ENCODE measurements at places on chromosomes 1 and 21.
A peak's percentile ranks its signal among the peaks of the same experiment; 100 is the strongest.

DNA sequence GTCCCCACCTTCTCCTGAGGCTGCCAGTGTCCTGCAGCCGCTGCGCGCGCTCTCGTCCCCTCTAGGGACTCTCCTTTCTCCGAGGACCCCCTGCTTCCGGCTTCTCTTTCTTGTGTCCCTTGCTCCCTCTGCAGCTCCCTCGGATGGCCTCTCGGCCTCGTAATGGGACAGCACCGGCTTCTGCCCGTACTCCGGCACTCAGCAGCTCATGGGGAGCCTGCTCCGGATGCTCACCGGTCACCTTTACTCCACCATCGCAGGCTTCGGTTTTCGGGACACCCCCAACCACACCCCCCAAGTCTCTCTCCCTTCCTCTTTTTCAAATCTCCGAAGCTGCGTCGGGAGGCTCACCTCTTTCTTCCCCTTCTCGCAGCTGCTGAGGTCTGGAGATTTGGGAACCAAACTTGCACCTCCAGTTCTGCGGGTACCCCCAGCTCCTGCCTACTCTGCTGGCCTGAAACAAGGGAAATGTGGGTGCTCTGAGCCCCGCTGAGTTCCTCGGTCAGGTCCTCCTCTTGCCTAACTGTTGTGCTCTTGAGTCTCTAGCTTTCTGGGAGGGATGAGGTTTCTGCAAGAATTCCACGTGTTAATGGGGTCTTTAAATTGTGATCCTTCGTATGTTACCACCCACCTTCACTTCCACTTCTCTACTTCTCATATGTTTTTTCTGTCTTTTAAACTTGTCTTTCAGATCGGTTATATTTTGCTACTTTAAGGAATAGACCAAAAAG, 930 bp downstream of the CDC14A start:
- peak; percentile 2 for DNase-seq

DNA sequence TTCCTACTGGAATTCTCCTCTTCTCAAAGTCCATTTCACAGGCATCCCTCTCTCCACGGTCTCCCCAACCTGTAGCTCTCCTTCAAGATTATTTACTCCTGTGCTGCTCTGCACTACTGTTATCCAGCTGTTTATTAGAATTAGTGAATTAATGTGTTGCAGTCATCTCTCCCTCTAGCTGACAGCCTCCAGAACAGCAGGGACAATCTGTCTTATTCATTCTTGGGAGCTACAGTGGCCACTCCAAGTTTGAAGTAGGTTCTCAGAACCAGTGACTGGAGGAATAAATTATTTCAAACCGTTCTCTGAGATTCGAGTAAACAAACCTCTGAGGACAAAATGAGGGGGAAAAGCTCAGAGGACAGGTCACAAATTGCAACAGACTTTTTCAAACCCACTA, 330.9 kb downstream of the RRAGC start:
- DNase-seq: no peak

GRCh38 chr1:47238935-47239592, 7.0 kb upstream of the TAL1 start:
- no peak for DNase-seq

- DNase-seq: no peak
These were observed 318.8 kb upstream of the NEGR1 start for GRCh38 chr1:72601035-72601674.

GRCh38 chr1:6891781-6892579, 106.7 kb downstream of the CAMTA1 start:
- no peak for DNase-seq

GRCh38 chr1:169364948-169365347, 2.6 kb downstream of the NME7 start:
- no peak for DNase-seq

Data from NCI-H1930 (cell line).